ENCODE measurements at places on chromosomes 7 and 10. TPM values are rescaled to one million over a fixed set of nuclear protein-coding genes. Genes with fewer than 3 reads are reported as not detected.

NEURL1 gene
- total RNA-seq, result 0.30 TPM

OR2A42 gene
- total RNA-seq, result 0.10 TPM

C10orf53 gene
- not detected for total RNA-seq

CPXM2 gene
- not detected for total RNA-seq

SLC26A3 gene
- total RNA-seq, result not detected

HDAC9 gene
- 64.8 TPM for total RNA-seq

ARID5B gene
- 237 TPM for total RNA-seq

AGAP6 gene
- 26.3 TPM for total RNA-seq

NOS3 gene
- total RNA-seq, result 0.39 TPM

AKR1B15 gene
- not detected for total RNA-seq

MMP21 gene
- total RNA-seq, result 0.15 TPM

GCK gene
- 0.87 TPM for total RNA-seq

WNT8B gene
- total RNA-seq, result not detected

PROSER2 gene
- not detected for total RNA-seq

C10orf62 gene
- not detected for total RNA-seq

TRIM73 gene
- 18.3 TPM for total RNA-seq

HYAL4 gene
- total RNA-seq, result not detected

LIPF gene
- not detected for total RNA-seq

DYNC1I1 gene
- not detected for total RNA-seq

MUC12 gene
- total RNA-seq, result not detected

SFTPA1 gene
- total RNA-seq, result not detected

ACSL5 gene
- 36.2 TPM for total RNA-seq

ALOX5 gene
- 354 TPM for total RNA-seq

ANKRD1 gene
- total RNA-seq, result not detected

SLC13A1 gene
- total RNA-seq, result 0.10 TPM

LRRC61 gene
- total RNA-seq, result 12.8 TPM

CTBP2 gene
- total RNA-seq, result 0.36 TPM

IKZF1 gene
- total RNA-seq, result 261 TPM

NME8 gene
- not detected for total RNA-seq

Data from B cell (primary cell).